ENCODE measurements at places on chromosomes 13 and 19.

GRCh38 chr13:114019367-114019766 is 45.5 kb upstream of the C13orf46 start:
- peak; percentile 43 for DNase-seq

- DNase-seq: no peak
These were observed 98.7 kb upstream of the RNF113B start for GRCh38 chr13:98275681-98276171.

- DNase-seq: no peak
These were observed 69.0 kb downstream of the GGACT start for GRCh38 chr13:100519626-100520025.

GRCh38 chr19:18733196-18733647 is 49.7 kb downstream of the CRTC1 start:
- no peak for DNase-seq

- DNase-seq: no peak
These were observed 236.8 kb upstream of the SERP2 start for GRCh38 chr13:44136696-44137268.

DNA sequence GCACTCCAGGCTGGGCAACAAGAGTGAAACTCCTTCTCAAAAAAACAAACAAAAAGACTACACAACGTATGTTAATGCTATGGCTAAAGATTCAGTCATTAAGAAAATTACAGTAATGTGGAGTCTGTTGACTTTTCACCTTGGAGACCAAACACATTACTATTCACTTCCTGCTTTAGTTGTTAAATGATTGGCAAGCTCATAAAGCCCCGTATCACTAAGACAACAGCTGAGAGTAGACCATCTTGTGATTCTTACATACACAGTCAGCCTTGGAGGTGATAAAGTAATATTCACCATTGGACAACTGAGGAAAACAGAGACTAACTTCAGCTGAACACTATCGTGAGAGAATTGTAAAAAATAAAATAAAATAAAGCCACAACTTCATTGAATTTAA is 86.5 kb downstream of the KCTD12 start:
- DNase-seq: no peak

DNA sequence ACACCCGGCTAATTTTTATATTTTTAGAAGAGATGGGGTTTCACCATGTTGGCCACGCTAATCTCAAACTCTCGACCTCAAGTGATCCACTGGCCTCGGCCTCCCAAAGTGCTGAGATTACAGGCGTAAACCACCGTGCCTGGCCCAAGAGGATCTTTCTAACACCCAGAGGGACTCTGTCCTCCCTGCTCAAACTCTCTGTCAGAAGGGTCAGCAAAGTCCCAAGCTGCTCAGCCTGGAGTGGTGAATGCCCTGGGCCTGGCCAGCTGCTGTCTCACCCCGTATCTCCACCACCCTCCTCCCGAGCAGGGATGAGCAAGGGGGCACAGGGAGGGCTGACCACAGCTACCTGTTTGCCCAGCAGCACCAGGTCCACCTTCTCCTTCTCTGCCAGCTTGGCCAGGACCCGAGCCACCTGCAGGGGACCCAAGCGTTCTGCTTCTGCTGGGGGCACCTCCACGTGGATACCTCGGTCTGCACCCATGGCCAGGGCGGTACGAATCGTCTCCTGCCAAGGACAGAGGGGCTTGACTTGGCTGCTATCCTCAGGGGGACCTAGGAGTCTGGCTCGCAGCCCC is 10.9 kb upstream of the VSIG10L start:
- DNase-seq: no peak

GRCh38 chr19:49085868-49086232 is 599 bp downstream of the SNRNP70 start:
- DNase-seq: no peak

- peak; percentile 66 for DNase-seq
These were observed at the start of gene PHLDB3 for GRCh38 chr19:43504426-43505185. PHLDB3 (minus strand) TSS chr19:43504746; CDS start chr19:43504118, 628 bp downstream.

- DNase-seq: no peak
These were observed 133.9 kb downstream of the SLITRK6 start for GRCh38 chr13:85665286-85665685.

GRCh38 chr19:36081385-36081784 is 26.7 kb downstream of the WDR62 start:
- DNase-seq: no peak

DNA sequence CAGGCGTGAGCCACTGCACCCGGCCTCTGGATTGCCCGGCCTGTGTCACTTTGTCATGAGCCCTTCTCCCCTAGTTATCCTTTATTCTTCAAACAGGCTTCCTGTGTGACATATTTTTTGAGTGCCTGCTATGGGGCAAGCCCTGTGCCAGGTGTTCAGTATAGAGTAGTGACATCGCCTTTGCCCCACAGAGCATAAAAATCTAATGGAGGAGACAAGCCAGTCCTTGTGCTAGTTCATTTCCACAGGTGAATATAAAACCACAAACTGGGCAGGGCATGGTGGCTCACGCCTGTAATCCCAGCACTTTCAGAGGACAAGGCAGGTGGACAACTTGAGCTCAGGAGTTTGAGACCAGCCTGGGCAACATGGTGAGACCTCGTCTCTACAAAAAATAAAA is 43.2 kb downstream of the BBC3 start:
- peak; percentile 51 for DNase-seq

DNA sequence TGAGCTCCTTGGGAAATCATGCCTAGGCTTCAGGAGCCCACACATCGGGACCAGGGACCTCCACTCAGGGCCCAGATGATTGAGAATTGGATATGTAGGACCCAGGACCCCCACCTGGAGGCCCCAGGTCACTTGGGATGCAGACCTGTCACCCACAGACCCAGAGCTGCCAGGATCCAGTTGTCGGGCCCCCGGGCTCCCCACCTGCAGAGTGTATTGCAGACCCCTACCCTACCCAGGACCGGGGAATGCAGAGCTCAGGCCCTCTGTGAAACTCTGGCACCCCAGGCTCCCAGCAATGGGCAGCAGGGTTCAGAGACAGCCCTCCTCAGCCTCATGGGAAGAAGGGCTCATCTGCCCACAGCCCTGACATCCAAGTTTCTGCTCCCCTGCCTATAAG is 5.9 kb downstream of the NFKBIB start:
- no peak for DNase-seq

GRCh38 chr19:1210227-1210538 is 4.6 kb downstream of the STK11 start:
- no peak for DNase-seq

DNA sequence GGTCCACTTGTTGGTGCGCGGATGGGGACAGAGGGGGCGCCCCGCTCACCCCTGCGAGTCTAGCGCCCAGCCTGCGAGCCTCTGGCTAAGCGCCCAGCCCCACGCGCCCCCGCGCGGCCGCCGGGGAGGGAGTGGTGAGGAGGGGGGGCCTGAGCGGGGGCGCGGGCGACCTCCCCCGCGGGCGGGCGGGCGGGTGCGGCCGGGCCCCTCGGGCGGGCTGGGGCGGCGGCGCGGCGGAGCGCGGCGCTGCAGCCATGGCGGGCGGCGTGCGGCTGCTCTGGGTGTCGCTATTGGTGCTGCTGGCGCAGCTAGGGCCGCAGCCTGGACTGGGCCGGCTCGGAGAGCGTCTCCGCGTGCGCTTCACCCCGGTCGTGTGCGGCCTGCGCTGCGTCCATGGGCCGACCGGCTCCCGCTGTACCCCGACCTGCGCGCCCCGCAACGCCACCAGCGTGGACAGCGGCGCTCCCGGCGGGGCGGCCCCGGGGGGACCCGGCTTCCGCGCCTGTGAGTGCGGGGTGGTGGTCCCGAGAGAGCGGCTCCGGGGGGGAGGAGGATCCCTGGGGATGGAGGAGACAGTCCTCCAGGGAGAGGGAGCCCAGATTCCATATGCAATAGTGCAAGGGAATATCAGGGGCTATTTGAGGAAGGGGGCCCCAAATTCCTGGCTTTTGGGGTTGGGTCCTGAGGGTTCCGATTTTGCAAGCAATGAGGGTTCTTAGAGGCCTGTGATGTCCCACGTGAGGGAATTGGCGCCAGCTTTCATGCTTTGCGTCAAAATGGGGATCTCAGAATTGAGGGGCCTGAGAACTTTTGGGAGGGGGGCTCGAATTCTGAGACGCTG is at the start of gene LTBP4:
LTBP4 (plus strand) TSS at position 236 of the 841 bp plus-strand sequence; CDS start at position 255, 19 bp downstream.
- peak; percentile 48 for DNase-seq

- DNase-seq: no peak
These were observed 7.0 kb upstream of the F10 start for GRCh38 chr13:113115363-113116205.

- DNase-seq: no peak
These were observed 168.5 kb upstream of the FREM2 start for GRCh38 chr13:38518328-38518727.

- DNase-seq: no peak
These were observed 9.8 kb downstream of the PARP4 start for GRCh38 chr13:24502533-24503378.

DNA sequence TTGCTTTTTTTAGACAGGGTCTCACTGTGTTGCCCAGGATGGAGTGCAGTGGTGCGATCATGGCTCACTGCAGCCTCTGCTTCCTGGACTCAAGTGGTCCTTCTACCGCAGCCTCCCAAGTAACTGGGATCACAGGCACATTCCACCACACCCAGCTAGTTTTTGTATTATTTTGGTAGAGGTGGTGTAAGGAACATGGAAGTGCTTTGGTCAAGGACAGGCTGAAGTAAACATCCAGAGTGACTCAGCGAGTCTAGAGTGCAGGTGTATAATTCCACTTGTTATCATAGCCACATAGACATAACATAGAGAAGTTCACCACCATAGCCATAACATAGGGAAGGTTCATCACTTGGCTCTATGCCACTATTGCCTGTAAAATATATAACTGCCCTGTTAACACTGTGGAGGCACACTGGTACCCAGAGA is 98.6 kb downstream of the RBM26 start:
- DNase-seq: no peak

- DNase-seq: no peak
These were observed 61.8 kb downstream of the ATP11A start for GRCh38 chr13:112751617-112752016.

GRCh38 chr19:40523322-40524047 is 53.2 kb upstream of the SHKBP1 start:
- DNase-seq: peak; percentile 37

DNA sequence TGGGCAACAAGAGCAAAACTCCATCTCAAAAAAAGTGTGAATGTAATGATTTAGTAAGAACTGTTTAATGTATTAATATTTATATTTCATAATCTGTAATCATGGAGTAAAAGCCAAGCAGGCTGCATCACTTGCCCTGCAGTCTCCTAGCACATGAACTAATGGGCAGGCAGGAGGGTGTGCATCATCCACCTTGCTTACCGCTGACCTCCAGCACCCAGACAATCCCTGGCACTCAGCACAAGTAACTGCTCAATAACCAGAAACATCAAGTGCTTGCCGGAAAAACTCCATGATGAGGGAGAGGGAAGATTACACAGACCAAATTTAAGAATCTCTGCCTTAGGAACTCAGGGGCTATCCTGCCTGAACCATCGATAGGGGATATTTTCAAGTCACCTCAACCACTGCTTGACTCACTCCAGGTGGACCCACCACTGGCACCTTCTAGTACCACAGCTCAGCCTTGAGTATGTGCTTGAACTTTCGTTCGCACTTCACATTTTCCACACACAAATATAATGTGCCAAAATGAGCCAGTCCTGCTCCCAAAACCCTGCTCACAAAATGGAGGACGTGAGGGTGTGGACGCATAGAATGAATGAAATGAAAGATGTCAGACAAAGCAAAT is 18.6 kb downstream of the BRD4 start:
- DNase-seq: no peak

DNA sequence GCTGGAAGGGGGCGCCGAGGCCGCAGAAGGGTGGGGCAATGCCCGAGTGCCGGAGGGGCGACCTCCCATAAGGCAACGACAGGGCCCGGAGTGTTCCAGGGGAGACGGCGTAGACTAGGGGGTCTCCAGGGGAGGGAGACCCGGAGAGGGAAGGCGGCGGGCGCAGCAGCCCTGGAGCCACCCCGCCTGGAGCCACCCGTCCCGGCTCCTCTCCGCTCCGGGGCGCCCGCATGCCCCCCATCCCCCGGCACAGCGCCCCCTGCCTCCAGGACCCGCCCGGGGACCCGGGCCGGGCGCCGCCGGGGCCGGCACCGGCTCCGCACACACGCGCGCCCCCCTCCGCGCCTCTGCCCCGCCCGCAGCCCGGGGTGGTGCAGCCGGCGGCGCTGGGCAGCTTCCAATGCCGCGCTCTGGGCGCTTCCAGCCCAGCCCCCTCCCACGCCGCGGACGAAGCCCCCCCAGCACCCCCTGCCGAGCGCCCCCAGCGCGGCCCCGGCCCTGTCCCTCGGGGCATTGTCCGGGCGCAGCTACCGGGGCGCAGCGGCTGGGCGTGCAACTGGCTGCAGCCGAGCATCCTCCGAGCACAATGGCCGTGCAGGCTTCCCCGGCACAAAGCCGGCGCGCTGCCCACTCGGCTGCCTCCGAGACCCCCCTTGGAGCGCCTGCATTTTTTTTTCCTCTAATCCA is 519 bp downstream of the PTPRS start:
- no peak for DNase-seq

DNA sequence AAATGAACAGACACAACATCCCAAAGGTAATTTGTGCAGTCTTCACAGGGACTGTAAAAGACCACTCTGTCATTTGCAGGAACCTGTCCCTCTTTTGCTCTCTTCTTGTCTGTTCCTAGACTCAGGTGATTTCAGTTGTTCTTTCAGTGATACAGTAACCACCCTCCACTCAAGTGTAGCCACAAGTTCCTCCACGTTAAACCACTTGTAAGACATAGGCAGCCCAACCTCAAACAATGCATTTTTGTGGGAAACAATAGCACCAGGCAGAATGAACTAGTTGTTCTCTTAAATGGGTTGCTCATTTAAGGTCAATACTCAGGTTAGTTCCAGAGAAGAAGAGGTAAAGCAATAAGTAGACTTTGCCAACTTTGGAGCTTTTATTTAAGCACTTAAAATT is 359.4 kb downstream of the MZT1 start:
- DNase-seq: no peak

GRCh38 chr13:67048821-67049150 is 181.3 kb downstream of the PCDH9 start:
- DNase-seq: no peak

DNA sequence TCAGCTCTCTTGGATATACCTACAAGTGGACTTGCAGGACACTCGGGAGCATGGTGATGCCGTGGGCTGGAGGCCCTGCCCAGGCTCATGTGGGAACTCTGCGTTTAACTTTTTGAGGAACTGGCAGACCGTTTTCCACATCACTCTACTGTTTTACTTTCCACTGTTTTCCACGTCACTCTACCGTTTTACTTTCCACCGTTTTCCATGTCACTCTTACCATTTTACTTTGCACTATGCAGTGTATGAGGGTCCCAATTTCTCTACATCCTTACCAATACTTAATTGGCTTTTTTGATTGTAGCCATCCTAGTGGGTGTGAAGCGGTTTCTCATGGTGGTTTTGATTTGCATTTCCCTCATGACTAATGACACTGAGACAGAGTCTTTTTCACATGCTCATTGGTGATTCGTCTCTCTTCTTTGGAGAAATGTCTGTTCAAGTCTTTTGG is 40.5 kb downstream of the GATAD2A start:
- DNase-seq: peak; percentile 17

DNA sequence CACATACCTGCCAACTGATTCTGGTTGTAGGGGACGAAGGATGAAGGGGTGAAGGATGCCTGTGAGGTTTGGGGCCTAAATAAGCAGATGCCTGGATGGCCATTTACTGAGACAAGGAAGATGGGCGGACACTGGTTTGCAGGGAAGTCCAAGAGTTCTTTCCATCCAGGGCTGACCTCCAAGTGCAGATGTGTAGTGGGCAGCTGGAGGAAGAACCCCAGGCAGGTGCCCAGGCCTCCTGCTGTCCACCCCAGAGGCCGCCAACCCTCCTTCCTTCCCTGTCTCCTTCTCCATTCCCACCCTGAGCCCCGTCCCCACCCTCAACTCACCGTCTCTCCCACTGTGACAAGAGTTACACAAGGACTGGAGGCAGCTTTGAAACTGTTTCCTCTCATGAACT is 171.5 kb downstream of the KATNAL1 start:
- DNase-seq: no peak

GRCh38 chr13:25249001-25249543 is 38.2 kb downstream of the MTMR6 start:
- DNase-seq: no peak

Data from CD4-positive, alpha-beta T cell treated with Interleukin-17A for 4 hours (primary cell).